ENCODE measurements at places on chromosomes 2 and 18.

DNA sequence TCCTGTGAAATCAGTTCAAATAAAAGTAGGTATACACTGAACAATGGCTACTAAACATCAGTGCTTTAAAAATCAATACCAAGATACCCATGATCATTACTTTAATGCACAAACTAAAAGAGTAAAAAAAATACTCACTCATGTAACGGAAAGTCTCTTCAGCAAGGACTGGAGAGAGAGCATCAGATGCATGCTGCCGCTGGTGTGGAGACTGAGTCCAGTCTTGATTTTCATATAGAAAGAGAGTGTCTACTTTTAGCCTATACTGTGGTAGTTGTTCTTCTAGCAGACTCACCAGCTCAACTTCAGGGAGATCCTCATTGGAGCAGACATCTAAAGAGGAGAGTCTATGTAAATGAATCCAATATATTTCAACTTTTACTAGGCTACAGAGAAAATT, 44.0 kb downstream of the TRAK2 start:
- no peak for DNase-seq

DNA sequence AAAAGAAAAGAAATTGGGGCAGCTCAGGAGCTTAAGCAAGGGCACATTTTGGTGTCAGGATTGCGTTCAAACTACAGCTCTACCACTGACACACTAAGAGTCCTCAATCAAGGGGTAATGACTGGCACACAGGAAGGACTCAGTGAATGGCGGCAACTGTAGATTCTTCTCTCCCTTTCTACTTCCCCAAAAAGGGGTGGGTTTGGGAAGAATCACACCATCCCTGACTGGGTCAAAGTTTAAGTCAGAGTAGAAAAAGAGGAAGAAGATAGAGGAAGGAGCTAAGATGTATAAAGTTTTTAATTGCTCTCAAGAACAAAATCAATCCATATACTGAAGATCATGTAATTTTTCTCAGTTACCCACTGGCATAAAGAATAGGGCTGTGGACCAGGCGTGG, 2.6 kb downstream of the NLRC4 start:
- no peak for DNase-seq

DNA sequence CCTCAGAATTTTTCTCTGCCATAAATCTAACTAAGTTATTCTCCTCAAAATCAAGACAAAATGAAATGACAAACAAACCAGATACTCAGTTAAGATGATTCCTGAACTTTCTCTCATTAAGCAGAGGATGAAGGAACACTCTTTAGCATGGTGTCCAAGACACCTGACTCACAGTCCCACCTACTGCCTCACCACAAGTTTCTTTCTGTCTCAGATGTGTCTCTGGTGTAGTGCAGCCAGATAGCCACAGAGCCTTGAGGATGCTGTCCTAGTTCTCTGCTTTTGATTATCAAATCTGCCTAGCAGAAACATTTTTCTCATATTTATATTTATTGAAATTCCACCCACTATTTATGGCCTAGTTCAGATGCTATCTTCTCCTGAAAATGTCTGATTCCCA, 103.6 kb upstream of the TMEM200C start:
- no peak for DNase-seq

DNA sequence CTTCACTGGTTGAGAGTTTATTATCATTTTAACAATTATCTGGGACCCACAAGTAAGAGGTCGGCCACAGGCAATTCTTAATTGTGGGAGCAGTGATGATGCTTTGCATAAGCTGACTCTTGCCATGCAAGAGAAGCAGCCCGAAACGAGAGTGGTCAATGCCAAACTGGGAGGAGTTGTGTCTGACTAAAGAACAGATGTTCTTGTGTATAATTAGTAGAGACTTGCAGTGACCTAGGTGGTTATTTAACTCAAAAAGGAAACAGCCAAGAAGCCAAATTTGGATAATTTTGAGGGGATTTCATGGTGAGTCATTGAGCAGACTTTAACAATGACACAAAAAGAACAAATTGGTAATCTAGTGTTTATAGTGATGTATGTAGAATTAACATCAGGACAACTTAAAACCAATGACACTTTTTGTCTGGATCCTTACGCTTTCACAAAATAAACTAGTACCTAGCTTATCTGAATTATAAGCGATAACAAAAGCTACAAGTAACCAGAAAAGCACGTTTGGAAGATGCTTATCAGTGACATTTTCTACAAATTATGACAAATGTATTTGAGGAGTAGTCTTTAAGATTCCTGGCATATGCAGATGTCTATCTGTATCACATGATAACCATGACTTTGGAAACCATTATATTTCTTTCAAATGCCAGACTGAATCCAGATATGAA, 184.7 kb upstream of the DLGAP1 start:
- DNase-seq = no peak

- DNase-seq = no peak
Observed at GRCh38 chr2:145875016-145875415, 1355.1 kb upstream of the ZEB2 start.

GRCh38 chr2:64062840-64063239, 43.6 kb upstream of the VPS54 start:
- no peak for DNase-seq

DNA sequence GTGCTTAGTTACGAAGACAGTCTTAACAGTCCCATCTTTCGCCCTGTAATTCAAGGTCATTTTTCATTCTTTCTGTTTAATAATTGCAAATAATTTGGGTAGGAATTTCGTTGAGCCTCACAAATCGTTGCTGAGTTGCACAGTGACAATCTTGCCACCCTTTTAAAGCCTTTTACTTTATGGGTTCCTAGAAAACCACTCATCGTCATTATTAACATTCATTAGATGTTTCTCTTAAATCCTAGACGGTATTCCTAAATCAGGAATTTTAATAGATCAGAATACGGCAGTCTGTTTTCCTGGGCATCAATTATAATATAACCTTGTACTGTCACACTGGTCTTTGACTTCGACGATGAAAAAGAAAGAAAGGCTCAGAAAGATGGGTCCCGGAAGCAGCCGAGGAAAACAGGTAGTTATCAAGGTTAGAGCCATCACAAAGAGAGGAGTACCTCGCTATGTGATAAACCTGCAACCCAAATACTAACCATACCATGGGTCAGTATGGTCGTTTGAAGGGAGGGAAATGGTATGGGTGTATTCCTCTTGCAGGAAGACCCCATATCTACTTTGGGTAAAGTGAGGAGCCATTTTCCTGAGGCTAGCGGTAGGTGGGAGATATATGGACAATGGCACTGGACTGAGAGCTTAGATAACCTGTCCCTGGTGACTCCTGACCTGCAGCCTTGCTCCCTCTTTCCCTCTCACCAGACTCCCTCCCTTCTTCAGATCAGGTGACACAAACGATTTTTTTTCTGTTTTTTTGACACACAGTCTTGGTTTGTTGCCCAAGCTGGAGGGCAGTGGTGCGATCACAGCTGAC, 981 bp upstream of the SF3B1 start:
- no peak for DNase-seq

GRCh38 chr2:217256251-217256650, 396.4 kb upstream of the TNP1 start:
- DNase-seq = no peak

DNA sequence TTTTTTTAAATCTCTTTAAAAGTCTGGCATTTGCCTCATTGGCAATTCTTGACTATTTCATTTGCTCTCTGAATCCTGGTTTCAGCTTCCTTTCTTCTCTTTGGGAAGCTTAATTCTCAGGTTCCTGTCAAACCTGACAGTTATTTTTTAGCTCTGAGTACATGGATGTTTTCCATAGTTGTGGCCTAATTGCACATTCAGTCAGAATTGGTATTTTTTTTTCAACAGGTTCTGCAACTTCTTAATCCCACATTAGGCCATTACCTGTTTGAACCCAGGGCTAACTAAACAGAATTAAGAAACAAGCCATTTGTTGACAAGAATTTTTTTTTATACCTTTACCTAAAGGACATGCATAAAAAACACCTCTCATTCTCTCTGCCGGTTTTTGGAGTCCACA, 338.8 kb downstream of the SETBP1 start:
- DNase-seq = no peak

- DNase-seq = no peak
Observed at GRCh38 chr2:201653221-201653620, 9.9 kb upstream of the TMEM237 start.

GRCh38 chr2:102114290-102114721, 28.2 kb upstream of the IL1R1 start:
- peak; percentile 39 for DNase-seq

DNA sequence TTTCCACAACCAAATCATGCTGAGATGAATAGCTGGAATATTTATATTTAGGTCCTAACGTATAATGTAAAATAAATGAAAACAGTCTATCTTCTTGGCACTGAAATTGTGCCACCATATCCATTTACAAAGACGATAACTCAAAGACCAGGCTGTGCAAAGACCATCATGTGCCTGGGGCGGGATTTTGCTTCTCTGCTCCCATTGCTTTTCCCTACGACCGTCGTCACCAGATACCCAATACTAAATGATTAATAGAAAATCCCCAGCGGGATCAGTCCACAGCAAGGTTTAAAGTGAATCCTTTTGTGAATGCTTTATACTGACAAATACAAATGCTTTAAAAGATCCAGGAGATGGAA, 194.3 kb upstream of the ARL4C start:
- DNase-seq = no peak

GRCh38 chr18:55385770-55386169, 202.2 kb downstream of the TCF4 start:
- DNase-seq = no peak

DNA sequence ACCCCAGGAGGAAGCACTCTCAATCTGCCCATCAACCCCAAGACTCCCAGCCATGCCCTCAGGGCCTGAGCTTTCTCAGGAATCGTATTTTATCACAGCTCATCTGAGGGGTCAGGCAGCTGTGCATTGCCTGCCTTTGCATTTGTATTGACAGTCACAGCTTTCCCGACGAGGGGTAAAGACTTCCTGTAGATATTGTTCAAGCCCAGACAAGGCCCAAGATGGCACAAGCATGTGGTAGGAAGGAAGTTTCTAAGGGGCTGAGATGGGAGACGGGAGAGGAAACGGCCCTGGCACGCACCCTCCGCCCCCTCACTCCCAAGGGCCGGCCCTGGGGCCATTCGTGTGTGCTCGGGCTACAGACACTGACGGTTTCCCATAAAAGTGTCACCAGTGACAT, 34.2 kb upstream of the PRLH start:
- no peak for DNase-seq

DNA sequence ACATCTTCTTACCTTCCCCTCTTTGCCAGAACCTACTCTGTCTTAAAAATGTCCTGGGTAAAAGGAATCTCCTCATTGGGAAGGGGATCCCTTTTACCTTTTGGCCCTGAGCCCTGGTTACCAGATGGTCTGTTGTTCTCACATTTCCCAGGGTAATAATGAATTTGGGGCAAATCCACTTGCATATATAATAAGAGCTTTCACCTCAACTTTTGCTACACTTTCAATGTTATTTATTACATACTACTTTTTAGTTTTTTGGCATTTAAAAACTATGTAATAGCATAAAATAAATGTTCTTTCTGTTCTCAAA, 15.0 kb downstream of the CERS6 start:
- DNase-seq = no peak

DNA sequence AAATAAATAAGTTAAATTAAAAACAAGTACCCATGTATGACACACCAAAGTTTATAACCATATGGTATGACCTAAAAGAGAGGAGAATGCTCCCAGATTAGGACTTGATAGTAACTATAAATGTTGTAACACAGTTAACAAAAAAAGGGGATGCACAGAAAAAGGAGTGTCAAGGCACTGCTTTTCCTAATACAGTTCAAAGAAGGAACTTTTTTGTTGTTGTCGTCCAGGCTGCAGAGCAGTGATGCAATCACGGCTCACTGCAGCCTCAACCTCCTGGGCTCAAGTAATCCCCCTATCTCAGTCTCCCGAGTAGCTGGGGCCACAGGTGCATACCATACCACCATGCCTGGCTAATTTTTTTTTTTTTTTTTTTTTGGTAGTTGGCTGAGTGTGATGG, 2.7 kb downstream of the NARS1 start:
- DNase-seq = no peak

GRCh38 chr2:71226096-71226964, 573 bp downstream of the PAIP2B start:
- DNase-seq = peak; percentile 23

DNA sequence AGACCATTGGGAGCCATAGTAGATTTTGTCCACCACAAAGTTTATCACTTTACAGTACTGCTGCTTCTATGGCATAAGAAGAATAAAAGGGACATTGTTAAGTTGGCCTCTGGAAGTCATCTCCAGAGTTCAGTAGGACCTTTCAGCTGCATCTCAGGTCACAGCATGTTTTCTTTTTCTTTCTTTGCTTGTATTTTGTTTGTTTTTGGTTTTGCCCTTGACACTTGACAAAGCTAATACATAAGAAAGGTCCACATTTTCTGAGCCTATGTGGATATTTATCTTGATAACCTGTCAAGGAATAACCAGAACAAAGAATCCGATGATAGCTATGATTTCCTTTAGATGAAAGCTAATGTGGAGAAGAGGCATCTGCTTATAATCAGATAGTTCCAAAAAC, 101.6 kb upstream of the XIRP2 start:
- no peak for DNase-seq

- no peak for DNase-seq
Observed at GRCh38 chr2:117692001-117692763, 122.3 kb upstream of the DDX18 start.

DNA sequence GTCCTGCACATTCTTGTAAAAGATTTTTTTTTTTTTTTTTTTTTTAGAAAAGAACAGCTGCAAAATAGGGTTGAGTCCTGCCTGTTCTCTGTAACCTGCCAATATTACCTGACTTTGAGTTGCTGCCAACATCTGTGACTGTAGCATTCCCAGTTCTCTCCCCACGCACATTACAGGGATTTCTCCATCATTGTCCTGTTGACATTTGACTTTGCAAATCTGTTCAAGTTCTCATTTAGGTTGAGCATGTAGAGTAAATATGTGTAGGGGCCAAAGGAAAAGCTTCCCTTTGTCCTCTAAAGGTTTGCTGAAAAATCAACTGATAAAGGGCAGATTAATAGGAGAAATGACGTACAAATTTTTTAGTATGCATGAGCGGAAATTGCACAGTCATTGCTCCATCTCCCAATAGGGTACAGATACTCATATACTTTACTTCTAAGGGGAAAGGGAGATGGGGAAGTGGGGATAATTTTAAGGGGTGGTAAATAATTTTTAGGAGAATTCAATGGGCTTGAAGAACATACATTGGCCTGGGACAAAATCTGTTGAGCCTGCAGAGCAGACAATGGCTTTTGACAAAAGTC, 385.5 kb downstream of the PIK3C3 start:
- DNase-seq = no peak

DNA sequence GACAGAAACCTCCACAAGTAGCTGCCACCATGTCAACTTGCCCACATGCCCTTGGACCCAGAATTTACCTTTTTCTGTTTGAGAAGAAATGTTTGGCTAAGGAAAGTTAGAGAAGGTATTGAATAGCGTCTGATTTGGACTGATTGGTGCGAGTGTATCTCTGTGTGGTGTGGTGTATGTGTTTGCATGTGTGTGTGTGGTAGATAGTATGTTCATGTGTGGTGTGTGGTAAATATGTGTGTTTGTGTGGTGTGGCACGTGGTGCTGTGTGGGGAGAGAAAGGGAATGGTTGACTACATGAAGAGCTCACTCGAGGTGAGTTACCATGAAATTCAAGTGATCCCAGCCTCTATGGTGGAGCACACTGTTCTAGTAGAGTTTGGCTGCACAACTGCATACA, 360.8 kb upstream of the SPHKAP start:
- no peak for DNase-seq

Measured in activated naive CD4-positive, alpha-beta T cell treated with Interleukin-2 at 50 U/mL for 16 hours (primary cell).